GM12864 (cell line): ENCODE measurements at places on chromosomes 4 and X.

- no peak for DNase-seq
Observed at GRCh38 chrX:71256051-71256450, 2.1 kb upstream of the ZMYM3 start.

GRCh38 chr4:153233761-153234371, 29.6 kb downstream of the TRIM2 start:
- no peak for DNase-seq

DNA sequence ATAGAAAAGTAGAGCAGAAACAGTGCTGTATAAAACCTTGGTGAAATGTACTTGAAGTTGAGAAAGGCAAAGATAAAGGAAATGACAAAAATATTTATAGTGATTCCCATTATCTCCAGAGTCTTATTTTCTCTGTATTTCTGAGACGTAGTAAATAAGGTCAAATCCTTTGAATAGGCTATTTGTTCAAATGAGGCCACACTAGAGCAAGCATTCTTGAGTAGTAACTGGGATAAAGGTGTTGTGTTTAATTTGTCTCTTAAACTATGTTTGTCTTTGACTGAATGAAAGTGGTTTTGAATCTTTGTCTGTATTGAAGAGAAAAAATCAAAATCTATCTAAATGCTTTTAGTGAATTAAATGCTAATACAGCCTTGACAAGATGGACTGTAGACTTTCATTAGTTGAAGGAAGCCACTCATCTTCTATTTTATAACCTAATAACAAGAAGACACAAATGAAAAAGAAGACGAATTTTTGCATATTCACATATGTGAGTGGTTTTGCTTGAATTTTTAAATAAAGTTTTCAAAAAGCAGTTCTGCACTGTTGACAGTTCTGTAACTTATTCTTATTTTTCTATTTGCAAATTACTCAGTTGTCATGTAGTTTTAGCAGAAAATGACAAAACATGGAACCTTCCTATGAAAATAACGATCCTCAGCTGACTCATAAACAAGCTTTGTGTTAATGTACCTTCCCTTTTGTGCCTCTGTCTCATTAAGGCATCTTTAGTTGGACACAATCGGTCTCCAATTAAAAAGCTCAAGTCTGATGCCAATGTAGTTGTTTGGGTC, 94.8 kb upstream of the PCDH18 start:
- DNase-seq = no peak

- DNase-seq = no peak
Observed at GRCh38 chrX:13218758-13219157, 101.1 kb downstream of the ATXN3L start.

- no peak for DNase-seq
Observed at GRCh38 chr4:109072595-109072994, 229.9 kb downstream of the COL25A1 start.

DNA sequence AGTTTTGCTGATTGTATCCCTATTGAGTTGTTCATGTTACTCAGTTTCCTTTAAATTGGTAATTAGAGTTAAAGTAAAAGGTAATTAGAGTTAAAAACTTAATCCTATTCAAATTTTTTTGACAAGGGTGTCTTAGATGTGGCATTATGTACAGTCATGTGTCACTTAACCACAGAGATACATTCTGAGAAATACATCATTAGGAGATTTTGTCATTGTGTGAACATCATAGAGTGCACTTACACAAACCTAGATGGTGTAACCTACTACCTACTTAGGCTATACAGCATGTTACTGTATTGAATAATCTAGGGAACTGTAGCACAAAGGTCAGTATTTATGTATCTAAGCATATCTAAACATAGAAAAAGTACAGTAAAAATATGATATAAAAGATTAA, 39.2 kb downstream of the BEX3 start:
- DNase-seq = no peak

GRCh38 chrX:144768540-144768939, 478.8 kb upstream of the SPANXN1 start:
- no peak for DNase-seq

GRCh38 chr4:2356123-2357069, 62.0 kb downstream of the ZFYVE28 start:
- DNase-seq = no peak

DNA sequence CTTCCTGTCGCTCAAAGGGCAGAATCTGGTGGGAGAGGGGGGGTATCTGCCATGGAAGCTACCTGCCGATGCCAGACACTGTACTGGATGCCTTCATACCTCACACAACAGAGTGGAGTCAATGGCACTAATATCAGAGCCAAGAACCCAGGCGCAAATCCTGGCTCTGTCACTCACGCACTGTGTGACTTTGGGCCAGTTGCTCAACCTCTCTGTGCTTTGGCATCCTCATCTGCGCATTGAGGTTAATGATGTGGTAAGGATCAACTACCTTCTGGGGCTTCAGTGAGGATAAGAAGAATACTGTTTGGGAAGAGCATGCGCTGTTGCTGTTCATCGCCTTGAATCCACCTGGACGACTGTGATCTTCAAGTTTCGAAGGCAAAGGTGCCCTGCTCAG, 70.6 kb downstream of the PPP2R2C start:
- DNase-seq = no peak

DNA sequence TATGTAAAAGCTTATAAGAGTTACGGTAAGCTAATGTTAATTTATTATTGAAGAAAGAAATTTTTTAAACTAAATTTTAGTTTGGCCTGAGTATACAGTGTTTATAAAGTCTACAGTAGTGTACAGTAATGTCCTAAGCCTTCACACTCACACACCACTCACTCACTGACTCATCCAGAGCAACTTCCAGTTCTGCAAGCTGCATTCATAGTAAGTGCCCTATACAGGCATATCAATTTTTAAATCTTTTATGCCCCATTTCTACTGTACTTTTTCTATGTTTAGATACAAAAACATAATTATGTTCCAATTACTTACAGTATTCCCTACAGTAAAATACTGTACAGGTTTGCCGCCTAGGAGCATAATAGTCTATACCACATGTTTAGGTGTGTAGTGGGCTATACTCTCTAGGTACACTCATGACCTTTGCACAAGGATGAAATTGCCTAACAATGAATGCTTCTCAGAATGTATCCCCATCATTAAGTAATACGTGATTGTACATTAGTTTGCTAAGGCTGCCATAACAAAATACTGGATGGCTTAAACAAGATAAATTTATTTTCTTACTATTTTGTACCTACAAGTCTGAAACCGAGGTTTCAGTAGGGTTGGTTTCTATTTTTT, 333.8 kb upstream of the PCDH7 start:
- DNase-seq = no peak

GRCh38 chrX:151004085-151004484, 20.9 kb downstream of the HMGB3 start:
- no peak for DNase-seq

- DNase-seq = no peak
Observed at GRCh38 chr4:60404027-60404426, 796.1 kb upstream of the ADGRL3 start.

- DNase-seq = no peak
Observed at GRCh38 chrX:8847360-8847759, 46.2 kb upstream of the FAM9A start.

DNA sequence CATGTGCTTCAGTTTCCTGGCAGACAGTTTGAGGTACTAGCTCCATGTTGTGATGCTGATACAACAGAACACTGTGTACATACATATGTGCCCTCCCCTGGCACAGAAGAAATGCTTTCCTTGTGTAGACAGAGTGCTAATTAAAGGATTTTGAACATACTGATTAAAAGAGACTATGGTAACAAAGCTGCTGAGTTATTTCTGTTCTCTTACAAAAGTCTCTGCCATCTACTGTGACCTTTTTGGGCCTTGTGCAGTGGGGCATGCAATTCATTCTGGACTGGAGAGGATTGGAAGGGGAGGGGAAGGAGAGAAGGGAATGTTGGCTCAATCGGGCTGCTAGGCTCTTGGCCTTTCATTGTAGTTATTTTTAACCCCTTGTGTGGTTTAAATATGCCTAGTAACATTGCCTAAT, 6.0 kb downstream of the PDLIM5 start:
- no peak for DNase-seq

DNA sequence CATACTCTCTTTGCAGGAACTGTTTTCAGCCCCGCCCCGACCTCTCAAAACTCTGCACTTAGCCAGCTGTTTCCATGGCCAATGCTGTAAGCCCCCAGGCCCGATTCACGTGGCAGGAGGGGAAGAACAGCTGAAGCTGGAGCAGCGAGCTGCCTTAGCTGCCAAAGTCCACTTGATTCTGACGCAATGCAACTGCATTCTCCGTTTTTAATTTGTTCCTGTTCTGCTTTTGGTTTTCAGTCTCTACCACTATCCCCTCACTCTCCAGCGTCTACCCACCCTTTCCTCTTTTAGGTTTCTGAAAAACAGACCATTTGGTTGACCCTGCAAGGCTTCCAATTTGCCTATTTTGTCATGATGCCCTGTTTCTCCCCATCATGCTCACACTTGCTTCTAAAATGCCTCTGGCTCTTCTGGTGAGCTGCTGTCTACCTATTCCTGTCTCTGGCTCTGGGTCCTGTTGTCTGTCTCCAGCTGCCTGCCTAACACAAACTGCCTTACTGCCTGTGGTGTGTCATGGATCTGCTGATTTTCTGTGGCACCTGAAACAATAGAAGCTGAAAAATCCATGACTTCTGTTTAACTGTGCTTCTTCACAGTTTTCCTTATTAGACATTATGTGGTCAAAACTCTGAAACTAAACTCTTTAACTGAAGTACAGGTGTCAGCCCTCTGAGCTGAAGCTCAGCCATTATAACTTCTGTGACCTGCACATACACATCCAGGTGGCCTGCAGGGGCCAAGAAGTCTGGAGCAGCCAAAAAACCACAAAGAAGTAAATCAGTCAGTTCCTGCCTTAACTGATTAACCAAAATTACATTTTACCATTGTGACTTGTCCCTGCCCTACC, 160.5 kb upstream of the AGTR2 start:
- peak; percentile 76 for DNase-seq

GRCh38 chr4:54038056-54038455, 26.3 kb downstream of the CHIC2 start:
- no peak for DNase-seq

GRCh38 chrX:15567886-15568616, 32.7 kb downstream of the ACE2 start:
- DNase-seq = no peak

DNA sequence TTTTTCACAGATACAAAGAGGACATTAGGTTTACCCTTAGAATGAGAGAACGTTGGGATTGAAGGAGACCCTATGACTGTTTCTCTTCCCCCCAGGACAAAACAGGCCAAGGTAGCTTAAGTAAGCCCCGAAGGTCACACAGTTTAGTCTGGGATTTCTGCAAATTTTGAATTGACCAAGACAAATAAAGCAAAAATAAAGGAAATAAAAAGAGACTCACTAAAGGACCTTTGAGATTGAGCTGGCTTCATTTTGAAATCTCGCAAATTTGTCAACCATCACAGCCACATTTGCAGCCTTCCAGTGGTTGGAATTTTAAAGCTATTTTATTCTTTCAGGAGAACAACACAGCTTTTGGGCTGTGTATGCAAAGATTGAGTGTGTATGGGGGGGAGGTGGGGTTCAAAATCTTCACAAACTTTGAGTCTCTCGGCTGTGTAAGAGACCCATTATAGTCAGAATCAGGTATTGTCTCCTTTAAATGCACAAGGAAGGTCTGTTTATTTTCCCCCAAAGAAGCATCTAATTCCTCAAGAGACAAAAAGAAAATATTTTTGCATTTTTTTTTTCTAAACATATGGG, 4.2 kb downstream of the TMSB4X start:
- DNase-seq = no peak

GRCh38 chr4:169253113-169253671, 17.6 kb downstream of the SH3RF1 start:
- no peak for DNase-seq

GRCh38 chrX:1496076-1496475, 40.9 kb downstream of the P2RY8 start:
- no peak for DNase-seq

DNA sequence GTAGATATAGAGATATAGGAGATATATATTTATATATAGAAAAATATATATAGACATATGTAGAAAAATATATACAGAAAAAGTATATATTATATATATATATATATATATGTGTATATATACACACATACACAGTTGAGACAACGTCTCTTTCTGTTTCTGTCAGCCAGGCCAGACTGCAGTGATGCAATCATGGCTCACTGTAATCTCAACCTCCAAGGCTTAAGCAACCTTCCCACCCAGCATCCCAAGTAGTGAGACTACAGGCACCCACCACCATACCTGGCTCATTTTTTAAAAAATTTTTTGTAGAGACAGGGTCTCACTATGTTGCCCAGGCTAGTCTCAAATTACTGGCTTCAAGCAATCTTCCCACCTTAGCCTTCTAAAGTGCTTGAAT, 426.3 kb downstream of the GPM6A start:
- no peak for DNase-seq

DNA sequence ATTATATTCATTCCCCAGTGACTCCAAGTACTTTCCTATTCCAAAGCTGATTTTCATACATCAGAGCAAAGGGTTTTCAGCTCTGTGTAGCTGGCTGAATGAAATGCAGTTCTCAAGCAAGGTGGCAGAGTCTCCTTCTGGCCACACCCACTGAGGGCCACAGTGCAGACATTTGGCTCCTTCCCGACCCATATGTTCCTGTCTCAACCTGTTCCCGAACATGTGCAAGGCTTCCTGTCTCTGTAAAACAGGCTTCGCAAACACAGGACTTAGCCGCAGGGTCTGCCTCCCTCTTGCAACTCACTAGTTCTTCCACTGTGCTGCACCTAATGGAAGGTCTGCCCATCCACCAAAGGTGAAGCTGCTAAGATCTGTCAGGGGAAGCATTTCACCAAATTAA, 249.2 kb downstream of the MID1IP1 start:
- DNase-seq = no peak

- DNase-seq = no peak
Observed at GRCh38 chr4:5463936-5464650, 244.3 kb downstream of the EVC2 start.

DNA sequence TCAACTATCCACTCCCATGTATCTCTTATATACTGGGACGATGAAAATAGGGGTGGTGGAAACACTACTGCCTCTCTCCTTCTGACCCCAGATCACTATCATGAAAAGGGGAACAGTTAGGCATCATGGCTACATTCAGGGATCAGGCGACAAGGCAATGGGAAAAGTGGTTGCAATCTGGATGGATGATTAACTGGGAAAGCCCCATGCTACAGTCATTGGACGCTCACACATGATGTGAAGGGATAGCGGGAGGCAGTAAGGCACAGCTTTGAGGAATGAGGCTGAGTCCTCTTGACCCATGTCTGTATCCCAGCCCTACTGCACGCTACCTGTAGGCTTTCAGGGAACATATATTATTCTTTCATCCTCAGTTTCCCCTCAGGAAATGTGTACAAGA, 10.2 kb downstream of the GASK1B start:
- no peak for DNase-seq
